Caco-2 (cell line): ENCODE measurements at places on chromosomes 2 and 18.

- DNase-seq = peak; percentile 51
Observed at GRCh38 chr2:108385411-108386071, 7.8 kb downstream of the SULT1C4 start.

- DNase-seq = no peak
Observed at GRCh38 chr2:222973733-222974132, 78.3 kb upstream of the KCNE4 start.

DNA sequence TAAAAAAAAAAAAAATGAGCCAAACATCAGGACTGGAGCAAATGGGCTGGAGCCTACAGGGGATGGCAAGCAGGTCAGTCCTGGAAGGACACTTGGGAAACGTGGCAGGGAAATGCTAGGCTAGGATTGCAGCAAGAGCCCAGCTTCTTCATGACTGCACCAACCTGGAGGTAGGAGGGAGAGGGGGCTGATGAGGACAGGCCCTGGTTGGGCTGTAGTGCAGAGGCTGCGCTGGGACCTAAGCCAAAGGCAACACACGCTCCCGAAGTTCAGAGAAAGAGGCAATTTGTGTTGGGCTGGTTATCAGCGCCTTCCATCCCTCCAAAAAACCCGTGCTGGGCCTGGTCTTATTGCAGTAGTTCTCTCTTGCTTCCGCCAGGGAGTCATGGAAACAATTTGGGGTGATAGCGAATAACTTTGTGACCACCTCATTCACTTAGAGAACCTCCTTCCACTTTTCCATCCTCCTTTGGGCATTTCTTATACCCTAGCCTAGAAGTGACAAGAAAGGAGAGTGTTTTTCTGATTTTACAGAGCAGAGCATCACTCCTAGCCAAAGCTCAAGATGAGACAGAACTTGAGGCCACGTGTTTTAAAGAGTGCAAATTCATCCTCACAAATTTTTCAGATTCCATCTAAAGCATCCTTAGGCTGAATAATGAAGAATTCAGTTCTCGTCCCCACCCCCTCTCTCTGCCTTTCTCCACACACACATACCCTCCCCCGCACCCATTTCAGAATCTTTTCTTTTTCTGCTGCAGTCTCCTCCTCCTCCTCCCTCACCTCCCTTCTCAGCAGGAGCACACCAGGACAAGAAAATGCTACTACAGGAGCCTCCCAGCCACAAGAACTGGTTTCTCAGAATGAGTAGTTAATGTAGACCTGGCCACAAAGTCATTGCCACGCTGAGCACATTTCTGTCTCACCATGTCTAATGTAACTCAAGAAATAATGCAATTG, 82.5 kb upstream of the STPG4 start:
- no peak for DNase-seq

- DNase-seq = no peak
Observed at GRCh38 chr2:165803123-165803760, 9.2 kb upstream of the GALNT3 start.

DNA sequence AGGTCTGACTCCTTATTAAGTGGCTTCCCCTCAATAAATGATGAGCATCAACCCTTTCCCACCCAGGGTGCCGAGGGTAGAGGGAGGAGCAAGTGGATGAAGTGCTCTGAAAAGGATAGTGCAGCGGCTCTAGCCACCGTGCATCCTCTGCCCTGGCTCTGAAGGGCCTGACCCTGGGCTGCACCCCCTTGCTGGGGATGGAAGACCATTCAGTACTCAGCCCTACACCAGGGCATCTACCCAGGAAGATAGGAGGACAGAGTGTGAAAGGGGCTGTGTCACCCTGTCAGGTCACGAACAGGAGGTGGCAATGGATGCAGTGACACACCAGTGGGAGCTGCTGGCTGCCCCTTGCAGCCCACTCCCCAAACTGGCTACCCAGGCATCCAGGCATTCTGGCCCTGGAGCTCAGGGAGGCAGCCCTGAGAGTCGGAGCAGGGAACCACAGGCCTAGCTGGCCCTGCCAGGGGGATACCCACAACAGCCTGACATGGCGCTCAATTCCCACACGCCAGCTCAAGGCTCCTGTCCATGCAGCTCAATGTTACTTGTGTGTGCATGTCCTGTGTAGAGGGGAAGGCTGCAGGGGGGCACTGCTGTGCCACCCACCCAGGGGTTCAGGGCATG, 7.6 kb downstream of the ACTR1B start:
- no peak for DNase-seq

- no peak for DNase-seq
Observed at GRCh38 chr18:61870151-61870550, 22.7 kb downstream of the RNF152 start.
